ENCODE measurements at places on chromosomes 11 and 22. TPM values are rescaled to one million over a fixed set of nuclear protein-coding genes. Genes with fewer than 3 reads are reported as not detected.

The C11orf91 gene
- polyA plus RNA-seq, result not detected

The UBQLN3 gene
- polyA plus RNA-seq, result not detected

The SERPIND1 gene
- 0.07 TPM for polyA plus RNA-seq

The OR2AG1 gene
- polyA plus RNA-seq, result not detected

The GNAZ gene
- polyA plus RNA-seq, result 2.1 TPM

The EFEMP2 gene
- 54.8 TPM for polyA plus RNA-seq

The GVQW3 gene
- 0.37 TPM for polyA plus RNA-seq

The RHOD gene
- polyA plus RNA-seq, result 98.8 TPM

The OTOG gene
- polyA plus RNA-seq, result not detected

The NOX4 gene
- polyA plus RNA-seq, result 4.0 TPM

The ACRV1 gene
- not detected for polyA plus RNA-seq

The KREMEN1 gene
- polyA plus RNA-seq, result 7.4 TPM

The OR2D2 gene
- not detected for polyA plus RNA-seq

The SAA4 gene
- polyA plus RNA-seq, result not detected

The FOLR2 gene
- 10.8 TPM for polyA plus RNA-seq

The KCNQ1OT1 gene
- polyA plus RNA-seq, result 0.73 TPM

The C11orf87 gene
- not detected for polyA plus RNA-seq

The RBM4B gene
- 8.2 TPM for polyA plus RNA-seq

The SCGB1D2 gene
- polyA plus RNA-seq, result 6.1 TPM

The KCNK4 gene
- polyA plus RNA-seq, result not detected

The FAM180B gene
- not detected for polyA plus RNA-seq

The CXCR5 gene
- polyA plus RNA-seq, result 0.58 TPM

The RIMBP3B gene
- 0.03 TPM for polyA plus RNA-seq

The IGLL5 gene
- not detected for polyA plus RNA-seq

The CAVIN3 gene
- 186 TPM for polyA plus RNA-seq

The ADAMTS15 gene
- 36.3 TPM for polyA plus RNA-seq

The C22orf15 gene
- polyA plus RNA-seq, result 0.66 TPM

The MYO7A gene
- 5.0 TPM for polyA plus RNA-seq

The TRPC6 gene
- 0.43 TPM for polyA plus RNA-seq

The OR2AG2 gene
- polyA plus RNA-seq, result not detected

The LRRC75B gene
- 3.9 TPM for polyA plus RNA-seq

The ZP1 gene
- polyA plus RNA-seq, result 0.51 TPM
